Left ventricle myocardium superior (tissue), 1 donor: ENCODE measurements at places on chromosomes 5 and 9. TPM values are rescaled to one million over a fixed set of nuclear protein-coding genes. Genes with fewer than 3 reads are reported as not detected.

Gene NR2F1
- 1.9 TPM for total RNA-seq

Gene TIMD4
- total RNA-seq = not detected

DNA sequence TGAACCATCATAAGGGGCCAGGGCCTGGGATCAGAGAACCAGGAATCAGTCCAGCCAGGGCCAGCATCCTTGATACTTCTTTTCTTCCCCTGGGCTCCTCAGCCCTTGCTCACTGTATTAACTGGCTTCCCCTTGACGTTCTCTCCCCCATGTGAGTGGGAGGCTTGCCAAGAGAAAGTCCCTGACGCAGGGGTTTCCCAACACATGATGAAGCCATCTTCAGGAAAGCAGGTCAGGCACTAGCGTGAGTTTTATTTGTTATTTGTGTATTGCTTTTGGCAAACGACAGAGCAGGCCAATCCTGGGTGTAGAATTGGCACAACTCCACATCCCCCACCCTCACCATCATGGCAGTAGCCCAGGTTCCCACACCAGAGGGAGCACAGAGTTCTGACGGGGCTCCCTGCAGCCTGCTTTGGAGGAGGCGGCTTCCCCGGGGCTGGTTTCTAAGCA lies 165.5 kb upstream of the NFIL3 start:
- DNase-seq = no peak

DNA sequence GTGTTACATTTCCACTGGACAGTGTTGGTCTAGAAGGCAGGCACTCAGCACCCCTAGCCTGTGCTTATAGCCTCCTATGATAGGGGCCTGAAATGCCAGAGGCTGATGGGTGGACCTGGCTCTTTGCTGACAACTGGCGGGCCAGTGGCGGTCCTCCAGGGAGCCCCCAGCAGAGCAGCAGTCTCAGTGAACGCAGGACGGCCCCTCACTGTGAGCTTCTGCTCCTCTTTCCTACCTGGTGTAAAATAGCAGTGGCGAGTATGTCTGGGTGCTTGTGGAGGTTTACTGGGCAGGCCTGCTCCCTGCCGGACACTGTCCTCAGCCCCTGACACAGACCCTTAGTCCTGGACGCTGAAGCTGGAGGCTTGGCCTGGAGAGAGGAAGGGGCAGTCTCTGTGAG lies 3.3 kb upstream of the SEC16A start:
- DNase-seq = no peak

GRCh38 chr5:59238126-59238902 lies 655.2 kb downstream of the PDE4D start:
- DNase-seq = no peak

DNA sequence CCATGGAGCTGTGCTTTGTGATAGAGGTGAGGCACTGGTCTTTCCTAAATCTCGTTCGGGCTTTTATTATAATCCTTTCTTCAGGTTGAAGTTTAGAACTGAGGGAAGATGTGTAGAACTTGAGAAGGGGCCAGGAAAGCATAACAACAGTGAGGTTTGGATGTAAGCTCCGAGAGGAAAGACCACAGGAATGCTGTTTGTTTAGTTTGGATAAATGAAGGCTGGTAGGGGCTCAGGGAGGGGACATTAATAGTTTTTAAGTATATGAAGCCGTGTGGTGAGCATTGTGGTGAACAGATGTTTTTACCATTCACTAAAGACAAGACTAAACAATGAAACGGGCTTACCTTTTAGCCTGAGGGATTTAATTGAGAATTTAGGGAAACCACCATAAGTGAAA lies 130.8 kb downstream of the ARHGAP26 start:
- DNase-seq = no peak

- DNase-seq = no peak
These were observed 138.8 kb upstream of the LMX1B start for GRCh38 chr9:126474786-126475485.

- DNase-seq = no peak
These were observed 499.1 kb downstream of the NFIB start for GRCh38 chr9:13814647-13815400.
